ENCODE measurements at places on chromosomes 1 and 21.

DNA sequence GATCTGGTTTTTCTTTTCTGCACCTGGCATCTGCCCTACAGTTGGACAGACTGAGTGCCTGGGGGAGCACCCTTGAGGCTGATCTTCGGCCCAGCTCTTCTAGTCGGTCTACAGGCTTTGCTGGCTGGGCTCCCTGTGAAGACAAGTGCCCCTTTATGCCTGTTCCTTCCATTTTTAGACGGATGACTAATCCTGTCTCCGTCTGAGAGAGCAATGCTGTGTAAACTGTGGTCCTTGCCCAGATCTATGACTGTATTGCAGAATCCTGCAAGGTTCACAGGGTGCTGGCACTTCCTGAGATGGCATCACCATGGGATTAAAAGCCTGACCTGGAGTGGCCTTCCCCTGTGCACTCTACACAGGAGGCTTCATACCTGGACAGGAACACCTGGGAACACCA, 47.6 kb upstream of the SAMD13 start:
- DNase-seq, result no peak

DNA sequence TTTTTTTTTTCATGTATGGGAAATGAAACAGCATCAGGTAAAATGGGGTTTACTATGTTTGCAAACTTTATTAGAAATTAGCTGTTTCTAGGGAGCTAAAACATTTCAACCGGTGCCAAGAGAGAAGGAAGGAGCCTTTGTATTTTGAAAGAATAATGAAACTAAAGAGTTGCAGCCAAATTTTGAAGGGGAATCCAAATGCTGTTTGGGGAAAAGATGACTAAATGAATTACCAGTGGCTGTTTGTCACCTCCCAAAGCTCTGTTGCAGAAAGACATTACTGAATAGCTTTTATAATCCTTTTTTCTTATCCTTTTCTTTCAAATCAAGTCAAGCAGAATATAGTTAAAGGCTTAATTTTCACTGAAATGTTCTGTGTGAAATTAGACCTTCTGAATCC, 591.3 kb upstream of the ADGRL2 start:
- DNase-seq, result no peak

- no peak for DNase-seq
Measured at GRCh38 chr1:236035681-236036101, 29.2 kb downstream of the NID1 start.

DNA sequence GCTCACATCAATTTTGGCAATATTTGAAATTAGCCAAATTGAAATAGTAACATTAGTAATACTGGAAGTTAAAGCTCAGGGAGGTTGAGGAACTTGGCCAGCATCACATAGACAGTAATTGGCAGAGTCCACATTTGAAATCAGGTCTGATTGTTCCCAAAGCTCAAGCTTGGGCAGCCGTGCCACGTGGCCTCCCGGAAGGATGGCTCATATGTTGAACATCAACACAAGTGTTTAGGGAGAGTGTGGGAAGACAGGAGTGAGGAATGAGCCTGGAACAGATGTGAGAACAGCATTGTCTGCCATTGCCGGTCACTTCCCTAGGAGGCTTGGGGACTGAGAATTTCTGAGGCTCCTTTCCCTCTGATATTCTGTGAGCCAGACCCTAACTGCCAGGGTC, 40.2 kb upstream of the RBM15 start:
- no peak for DNase-seq

- no peak for DNase-seq
Measured at GRCh38 chr1:56429288-56429687, 150.1 kb downstream of the PLPP3 start.

GRCh38 chr1:240122639-240123613, 31.2 kb downstream of the FMN2 start:
- DNase-seq, result peak; percentile 28

GRCh38 chr1:33348676-33349080, 27.8 kb upstream of the A3GALT2 start:
- no peak for DNase-seq

DNA sequence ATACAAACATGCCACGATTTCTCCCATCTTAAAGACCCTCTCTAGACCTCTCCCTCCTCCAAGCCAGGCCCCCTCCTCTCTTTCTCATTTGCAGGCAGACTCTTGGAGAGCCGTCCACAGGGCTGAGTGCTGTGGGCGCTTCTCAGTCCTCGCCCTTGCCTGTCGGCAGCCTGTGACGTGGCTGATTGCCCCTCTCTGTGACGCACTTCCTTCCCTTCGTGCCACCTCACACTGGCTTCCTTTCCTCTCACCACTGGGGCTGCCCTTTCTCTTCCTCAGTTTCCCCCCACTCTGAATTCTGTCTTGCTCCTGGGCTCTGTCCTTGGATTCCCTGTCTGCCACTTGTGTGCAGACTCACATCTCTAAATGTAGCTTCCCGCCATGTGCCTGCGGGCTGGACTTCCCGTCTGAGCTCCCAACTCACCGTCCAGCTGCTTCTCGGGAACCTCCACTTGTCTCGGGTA, 227.2 kb downstream of the CAMTA1 start:
- DNase-seq, result no peak

- DNase-seq, result no peak
Measured at GRCh38 chr21:39153373-39153772, 29.9 kb downstream of the PSMG1 start.

DNA sequence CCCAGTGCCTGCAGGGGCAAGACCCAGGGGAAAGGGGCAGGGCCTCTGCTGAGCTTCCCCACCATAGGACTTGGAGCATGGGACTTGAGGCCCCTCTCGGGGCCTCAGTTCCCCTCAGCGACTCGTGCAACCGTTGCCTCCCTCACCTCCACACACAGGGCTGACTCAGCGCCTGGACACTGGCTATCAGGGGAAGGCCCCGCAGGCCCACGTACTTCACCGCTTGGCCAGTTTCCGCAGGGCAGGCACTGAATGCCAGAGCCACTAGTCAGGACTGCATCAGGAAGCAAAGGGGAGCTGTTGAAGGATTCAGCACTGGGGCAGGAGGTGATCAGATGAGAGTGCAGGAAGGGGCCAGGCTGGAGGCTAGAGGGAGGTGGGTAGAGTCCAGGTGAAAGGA, 15.5 kb upstream of the FAM131C start:
- DNase-seq, result no peak

DNA sequence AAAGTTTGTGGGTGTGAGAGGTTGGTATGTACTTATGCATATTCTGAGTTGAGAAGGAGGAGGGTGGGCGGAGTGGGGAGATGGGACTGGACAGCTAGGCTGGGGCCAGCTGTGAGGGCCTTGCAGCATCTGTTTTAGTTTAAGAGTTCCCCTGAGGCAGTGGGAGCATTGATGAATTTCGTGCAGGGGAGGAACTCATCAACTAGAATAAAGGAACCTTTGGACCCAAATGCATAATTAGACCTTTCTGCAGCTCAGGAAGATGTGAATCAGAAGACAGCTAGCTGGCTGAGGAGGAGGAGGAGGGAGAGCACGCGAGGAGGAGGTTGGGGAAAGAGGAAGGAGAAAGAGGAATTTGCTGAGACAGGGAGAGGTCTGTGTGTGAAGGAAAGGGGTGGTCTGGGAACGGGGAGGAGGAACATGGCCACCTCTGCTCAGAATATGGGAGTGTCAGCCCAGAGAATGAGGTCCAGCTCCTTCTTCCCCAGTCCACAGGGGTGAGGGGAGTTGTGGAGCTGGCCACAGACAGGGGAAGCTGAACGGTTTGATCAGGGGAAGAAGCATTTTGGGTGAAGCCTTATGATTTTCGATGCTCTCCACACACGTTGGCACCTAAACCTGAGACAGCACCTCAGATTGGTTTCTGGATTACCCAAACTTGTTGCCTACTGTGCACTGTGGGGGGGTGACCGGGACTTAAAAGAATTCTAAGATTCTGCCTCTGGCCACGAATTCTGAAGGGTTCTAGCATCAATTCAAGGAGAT, 27.7 kb downstream of the MYOG start:
- DNase-seq, result no peak

DNA sequence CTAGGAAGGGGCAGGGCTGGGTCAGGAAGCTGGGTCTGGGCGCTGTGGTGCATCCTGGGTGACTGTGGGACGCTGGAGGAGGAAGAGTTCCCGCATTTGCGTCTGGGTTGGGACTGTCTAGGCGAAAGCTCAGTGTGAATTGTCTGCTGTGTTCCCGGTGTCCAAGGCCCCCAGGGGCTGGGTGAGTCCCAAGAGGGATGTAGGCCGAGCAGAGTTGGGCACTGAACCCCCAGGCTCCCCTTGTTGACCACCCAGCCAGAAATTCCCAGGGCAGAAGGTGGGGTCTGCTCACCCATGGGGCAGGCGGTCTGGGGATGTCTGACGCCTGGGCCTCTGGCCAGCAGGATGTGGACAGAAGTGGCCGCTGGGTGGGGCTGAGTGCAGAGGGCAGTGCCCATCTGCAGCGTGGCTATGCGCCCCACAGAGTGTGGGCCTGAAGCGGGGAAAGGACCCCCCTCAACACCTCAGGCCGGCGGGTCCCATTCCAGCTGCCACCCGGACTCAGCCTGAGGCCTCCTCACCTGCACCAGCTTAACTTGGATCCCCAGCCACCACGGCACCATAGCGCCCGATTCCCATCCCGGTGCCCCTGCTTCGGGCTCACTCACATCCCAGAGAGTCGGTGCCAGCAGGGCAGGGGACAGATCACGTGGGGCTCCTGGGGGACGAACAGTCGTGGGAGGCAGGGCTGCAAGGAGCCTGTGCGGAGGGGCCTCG, 37.0 kb upstream of the POFUT2 start:
- DNase-seq, result no peak

DNA sequence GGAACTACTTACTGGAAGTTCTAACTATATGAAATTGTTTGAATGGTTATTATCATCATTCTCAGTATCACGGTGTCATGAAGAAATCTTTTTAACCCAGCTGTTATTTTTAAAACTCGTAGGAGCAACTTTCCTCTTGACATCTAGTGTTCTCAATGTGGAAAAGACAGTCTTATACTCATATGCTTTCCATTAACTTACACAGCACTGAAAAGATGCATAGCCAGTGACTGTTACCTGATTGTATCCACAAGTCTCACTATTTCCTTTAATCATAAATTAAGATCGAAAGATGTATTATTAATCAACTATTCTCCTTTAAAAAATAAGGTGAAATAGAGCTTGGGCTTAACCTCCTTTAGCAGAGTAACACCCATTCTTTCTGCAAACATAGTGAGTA, 59.7 kb upstream of the TNFSF4 start:
- DNase-seq, result no peak

GRCh38 chr21:27795418-27795817, 828.5 kb upstream of the ADAMTS5 start:
- DNase-seq, result no peak

- no peak for DNase-seq
Measured at GRCh38 chr1:12232221-12232620, 2.4 kb downstream of the VPS13D start.

GRCh38 chr1:109910123-109910962, at the start of gene CSF1:
Gene CSF1, plus strand, starts transcription at chr1:109910849. Its CDS starts 175 bp downstream, at chr1:109911024.
- peak; percentile 82 for DNase-seq

DNA sequence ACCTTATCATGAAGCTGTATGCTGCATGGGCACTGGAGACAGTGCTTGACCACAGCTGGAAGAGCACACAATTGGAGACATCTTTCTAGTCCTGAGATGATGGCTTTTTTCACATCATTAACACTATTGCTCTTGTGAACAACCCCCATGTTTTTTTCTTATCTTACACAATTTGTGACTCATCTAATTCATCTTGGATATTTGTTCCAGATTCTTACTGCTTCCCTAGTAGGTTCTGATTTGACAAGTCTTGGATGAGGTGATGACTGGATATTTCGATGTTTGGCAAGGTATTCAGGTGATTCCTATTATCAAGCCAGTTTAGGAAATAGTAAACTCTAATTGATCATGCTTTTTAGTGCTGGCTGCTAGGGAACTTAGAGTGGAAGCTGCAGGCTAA, 23.7 kb downstream of the HLX start:
- no peak for DNase-seq

GRCh38 chr1:89873770-89874169, 52.9 kb downstream of the LRRC8D start:
- DNase-seq, result no peak

DNA sequence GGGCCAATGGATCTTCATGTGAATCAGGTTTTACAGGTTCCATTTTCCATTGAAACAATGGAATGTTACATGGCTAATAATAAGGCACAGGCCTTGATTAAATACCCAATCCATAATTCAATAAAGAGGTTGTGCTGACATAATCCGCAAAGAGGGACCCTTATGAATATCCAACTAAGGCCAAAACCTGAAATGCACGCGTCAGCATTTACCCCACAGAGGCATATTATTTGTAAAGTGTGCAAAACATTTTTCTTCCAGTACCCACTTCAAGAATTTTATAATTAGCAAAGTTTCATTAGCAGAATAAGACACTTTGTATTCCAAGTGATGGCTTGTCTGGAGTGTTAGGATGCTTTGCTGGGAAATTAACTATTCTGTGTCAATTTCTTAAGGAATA, 220.6 kb upstream of the C8B start:
- DNase-seq, result no peak

DNA sequence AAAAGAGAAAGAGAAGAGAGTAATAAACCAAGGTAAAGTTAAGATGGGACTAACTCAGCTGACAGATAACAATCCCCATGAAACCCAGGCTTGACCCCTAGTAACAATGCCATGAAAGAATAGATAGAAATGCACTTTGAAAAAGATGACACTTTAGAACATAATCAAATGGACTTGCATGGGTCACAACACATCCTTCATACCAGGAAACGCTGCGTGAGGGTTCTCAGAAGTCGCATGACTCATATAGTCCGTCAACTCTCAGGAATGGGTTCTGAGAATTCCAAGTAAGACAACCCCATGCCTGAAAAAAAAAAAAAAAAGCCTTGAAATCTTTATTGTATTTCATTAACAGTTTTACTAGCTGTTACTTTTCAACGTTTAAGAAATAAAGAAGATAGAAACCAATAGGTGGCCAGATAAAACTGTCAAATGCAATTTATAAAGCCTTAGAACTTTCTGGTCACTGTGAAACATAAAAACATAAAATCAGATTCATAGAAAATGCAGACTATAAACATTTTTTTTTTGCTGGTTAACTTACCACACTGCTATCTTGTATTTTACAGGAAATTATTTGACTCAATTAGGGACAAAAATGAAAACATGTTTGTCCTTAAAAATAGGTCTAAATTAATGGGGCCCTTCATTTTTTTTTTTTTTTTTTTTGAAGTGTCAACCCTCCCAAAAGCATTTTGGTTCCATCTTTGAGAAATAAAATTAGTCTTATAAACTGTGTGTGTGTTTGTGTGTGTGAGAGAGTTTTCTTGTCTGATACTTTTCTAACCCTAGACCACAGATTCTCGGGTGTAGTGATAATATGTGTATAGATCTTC, 202.1 kb downstream of the NCAM2 start:
- peak; percentile 9 for DNase-seq

GRCh38 chr1:234550341-234551031, 59.5 kb downstream of the IRF2BP2 start:
- DNase-seq, result peak; percentile 52
